Kidney capillary endothelial cell (primary cell): ENCODE measurements at places on chromosomes 11 and 22.
A peak's percentile ranks its signal among the peaks of the same experiment; 100 is the strongest.

- no peak for DNase-seq
Measured at GRCh38 chr11:25602959-25603358, 729.0 kb upstream of the ANO3 start.

DNA sequence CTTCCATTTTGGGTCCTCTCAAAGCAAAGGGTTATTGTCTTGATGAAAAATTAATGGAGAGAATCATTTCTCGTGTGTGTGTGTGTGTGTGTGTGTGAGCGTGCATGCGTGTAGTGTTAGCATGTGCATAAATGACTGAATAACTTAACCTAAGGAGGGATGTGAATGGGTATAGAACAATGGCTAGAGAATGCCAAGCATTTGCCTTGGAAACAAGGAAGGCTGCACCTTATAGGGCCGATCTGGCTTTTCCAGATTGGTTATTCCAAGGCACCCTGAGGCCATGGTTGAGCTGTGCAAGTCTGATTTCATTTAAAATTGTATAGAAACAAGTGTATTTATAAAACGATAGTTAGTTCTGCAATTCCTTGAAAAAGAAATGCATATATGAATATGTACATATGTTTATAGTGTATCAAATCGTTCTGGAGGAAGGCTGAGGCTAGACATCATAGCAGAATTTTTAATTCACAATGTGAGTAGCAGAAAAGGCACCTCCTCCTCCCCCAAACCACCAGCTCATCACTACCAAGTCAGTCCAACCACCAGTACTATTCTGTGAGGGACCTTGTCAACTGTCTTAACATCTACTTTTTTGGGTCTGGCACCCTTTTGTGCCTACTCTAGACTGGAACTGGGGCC, 322.7 kb upstream of the ISX start:
- no peak for DNase-seq

GRCh38 chr22:45314054-45314721, 4.5 kb downstream of the FAM118A start:
- DNase-seq: no peak

DNA sequence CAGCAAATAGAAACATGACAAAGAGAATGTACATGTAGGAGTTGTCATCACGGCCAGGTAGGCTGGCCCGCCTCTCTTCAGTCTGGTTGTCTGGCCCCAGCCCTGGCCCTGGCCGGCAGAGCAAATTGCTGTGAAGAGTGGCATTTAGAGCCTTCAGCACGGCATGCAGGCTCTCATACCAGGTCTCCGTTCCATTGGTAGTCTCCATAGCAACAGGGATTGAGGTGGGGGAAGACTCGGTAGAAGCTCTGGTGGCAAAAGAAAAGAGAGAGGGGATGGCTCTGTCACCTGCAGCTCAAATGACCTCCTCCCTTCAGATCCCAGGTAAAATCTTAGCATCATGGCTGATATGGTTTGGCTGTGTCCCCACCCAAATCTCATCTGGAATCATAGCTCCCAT, 10.0 kb downstream of the KCNE3 start:
- no peak for DNase-seq

DNA sequence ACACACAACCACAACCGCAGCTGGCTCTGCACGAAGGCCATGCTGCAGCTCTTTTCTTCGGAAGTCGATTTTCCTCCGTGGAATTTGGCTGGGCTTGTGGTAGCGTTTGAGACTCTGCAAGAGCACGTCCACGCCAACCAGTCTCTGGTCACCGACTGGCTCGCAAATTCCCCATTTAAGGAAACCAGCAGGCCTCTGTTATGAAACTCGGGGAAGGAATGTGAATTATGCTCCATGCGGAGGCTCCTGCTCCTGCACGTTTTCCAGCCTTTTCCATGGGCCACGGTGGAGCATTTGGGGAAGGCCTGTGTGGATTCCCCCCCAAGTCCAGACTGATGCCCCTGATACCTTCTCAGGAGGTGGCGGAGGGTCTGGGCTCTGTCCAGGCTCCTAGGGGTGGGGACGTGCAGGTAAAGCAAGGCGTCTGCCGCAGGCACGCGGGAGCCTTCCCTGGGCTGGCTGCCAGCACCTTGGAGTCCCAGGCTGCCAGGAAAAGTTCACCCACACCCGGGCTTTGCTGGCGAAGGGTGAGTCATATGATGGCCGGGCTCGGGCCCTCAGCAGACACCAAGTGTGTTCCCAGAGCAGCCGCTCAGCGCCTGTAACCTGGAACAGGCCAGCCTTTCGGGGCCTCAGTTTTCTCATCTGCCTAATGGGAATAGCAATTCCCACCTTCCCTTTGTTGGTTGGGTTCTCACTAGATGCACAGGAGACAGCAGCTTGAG, 41.9 kb downstream of the LRP5 start:
- no peak for DNase-seq

GRCh38 chr11:3091846-3092602, 34.8 kb upstream of the CARS1 start:
- DNase-seq: peak; percentile 46

DNA sequence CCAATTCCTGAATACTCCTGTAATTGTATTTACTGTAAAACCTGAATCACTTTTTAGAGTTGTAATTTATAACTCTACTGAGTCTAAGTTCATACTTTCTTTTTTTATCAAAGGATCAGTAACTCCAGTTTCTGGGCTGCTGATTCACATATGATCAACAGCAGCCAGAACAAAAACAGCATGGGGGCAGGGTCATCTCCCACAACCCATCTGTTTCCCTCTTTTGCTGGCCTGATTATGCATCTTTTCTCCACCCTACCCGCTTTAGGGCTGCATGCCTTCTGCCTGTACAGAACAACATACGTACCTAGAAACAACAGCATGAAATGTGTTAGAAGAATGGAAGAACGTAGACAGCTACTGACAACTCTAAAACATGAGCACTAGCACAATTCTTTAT, 76.0 kb downstream of the MRTFA start:
- no peak for DNase-seq

DNA sequence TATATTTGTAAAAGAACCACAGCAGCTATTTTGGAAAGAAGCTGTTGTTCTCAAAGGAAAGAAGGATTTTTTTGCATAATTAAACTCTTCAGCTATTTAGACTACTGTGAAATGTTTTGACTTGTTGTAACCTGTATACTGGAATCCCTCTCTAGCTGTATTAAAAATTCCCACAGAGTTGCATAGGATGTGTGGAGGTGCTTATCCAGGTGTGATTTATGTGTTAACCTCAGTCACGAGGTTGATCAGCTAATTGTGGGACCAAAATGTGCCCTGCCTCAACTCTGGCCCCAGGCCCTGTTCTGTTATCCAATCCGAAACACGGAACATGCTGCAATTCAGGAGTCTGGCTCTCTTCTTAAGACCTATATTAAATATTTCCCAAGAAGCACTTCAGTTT, 70.1 kb downstream of the LIF start:
- DNase-seq: no peak

DNA sequence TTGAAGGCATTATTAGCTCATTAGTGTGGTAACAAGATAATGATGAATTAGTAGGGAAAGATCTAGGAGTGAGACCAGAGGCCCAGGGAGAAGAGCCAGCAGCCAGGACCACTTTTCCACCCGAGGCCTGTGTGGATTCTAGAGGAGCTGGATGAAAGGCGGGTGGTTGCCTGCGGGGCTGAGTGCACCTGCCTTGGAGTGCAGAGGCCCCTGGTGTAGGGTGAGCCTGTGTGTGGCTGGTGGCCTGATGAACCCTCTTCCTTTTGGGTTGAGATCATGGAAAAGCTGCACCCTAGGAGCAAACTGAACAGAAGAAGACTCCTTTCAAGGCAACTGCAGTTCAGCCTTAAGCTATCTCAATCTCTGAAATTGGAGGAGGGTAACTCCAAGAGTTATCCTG, 5.9 kb upstream of the TP53AIP1 start:
- no peak for DNase-seq

- DNase-seq: no peak
Measured at GRCh38 chr22:30946354-30946753, 22.2 kb downstream of the MORC2 start.

DNA sequence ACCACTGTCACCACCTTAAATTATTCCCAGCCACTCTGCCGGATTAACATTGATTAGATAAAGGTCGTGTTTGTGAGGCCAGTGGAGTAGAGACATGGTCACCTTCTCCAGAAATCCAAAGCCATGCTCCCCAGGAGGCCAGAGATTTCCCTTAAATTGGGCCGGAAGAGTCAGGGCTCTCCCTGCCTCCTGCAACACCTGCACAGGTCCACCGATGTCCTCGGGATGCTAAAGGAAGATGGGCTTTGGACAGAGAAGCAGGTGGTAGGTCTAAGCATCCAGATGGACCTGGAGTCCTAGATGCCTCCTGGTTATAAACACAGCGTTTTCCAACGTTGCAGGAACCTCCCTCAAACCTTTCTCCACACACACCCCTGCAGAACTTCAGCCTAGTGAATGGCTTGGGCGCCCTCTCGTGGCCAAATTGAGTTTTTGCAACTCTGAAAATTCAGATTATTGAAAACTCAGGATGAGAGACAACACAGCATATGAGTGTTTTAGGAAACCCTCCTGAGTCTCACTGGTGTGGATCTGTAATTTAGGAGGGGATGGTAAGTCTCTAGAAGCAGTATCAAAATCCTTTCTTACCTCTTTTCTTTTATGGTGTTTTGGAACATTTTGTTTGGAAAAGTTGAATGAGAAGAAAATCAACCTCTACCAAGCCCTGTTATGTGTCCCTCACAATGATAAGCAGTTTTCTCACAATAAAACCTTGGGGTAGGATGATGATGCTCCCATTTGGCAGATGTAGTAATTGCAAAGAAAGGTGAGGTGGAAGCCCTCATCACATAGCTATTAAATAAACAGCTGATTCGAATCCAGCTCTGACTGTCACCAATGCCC, 109.6 kb downstream of the RRAS2 start:
- DNase-seq: peak; percentile 68

- no peak for DNase-seq
Measured at GRCh38 chr11:130866831-130867230, 49.4 kb downstream of the SNX19 start.

- DNase-seq: no peak
Measured at GRCh38 chr22:29369460-29369859, 18.9 kb downstream of the AP1B1 start.

GRCh38 chr11:12288212-12288930, 89.0 kb upstream of the PARVA start:
- peak; percentile 83 for DNase-seq

DNA sequence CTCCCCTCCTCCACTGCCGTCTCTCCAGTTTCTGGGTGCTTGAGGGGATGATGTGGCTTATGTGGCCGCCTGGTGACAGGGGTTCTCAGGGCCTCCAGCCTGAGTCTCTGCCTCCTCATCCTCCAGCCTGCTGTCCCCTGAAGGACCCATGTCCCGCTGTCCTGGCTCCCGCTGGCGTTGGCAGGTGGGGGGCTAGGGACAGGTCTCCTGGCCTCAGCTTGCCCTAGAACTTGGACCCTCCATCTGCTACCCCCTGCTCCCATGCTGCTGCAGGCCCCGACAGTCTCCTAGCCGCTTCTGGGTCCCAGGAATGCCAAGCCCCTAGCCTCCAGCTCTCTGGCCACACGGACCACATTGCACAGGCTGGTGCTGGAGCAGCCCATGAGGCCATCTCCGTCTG, 13.9 kb upstream of the CELSR1 start:
- no peak for DNase-seq

GRCh38 chr11:108241330-108242037, 18.6 kb downstream of the ATM start:
- DNase-seq: no peak

- no peak for DNase-seq
Measured at GRCh38 chr11:125170510-125171031, 6.0 kb downstream of the PKNOX2 start.

- DNase-seq: no peak
Measured at GRCh38 chr11:65380460-65381119, 1.9 kb downstream of the SLC25A45 start.

GRCh38 chr11:1548221-1549070, 23.6 kb downstream of the DUSP8 start:
- DNase-seq: no peak

GRCh38 chr11:84316866-84317555, 1030.8 kb upstream of the CCDC90B start:
- DNase-seq: no peak

DNA sequence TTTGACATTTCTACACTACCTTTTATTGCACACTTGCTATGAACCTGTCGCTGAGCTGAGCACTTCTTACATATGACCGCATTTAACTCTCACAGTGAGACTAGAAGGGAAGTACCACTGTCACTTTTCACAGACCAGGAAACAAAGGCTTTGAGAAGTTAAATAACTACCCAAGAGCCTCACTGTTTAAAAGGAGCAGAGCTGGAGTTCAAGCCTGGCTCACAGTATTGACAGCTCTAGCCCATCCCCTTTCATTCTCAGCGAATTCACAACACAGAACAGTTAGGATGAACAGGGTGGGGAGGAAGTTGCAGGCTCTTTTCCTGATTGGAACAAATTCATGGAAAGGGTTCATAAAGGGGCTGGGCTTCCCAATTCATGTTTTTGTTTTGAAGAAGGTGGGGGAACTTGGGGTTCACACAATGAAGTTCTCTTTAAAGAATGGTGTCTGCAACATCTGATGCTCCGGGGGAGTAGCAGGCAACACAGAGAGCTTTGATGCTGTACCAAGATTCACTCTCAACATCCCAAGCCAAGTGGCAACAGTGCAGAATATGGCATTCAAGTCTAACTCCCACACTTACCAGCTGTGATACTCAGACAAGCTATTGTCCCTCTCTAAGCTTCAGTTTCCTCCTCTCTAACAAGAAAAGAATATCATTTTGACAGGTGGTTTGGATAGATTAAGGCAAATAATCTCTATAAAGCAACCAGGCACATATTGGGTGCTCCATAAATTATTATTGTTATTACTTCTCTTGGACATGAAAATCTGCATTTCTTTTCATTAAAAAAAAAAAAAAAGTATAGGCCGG, 17.2 kb downstream of the SCGB1A1 start:
- no peak for DNase-seq

DNA sequence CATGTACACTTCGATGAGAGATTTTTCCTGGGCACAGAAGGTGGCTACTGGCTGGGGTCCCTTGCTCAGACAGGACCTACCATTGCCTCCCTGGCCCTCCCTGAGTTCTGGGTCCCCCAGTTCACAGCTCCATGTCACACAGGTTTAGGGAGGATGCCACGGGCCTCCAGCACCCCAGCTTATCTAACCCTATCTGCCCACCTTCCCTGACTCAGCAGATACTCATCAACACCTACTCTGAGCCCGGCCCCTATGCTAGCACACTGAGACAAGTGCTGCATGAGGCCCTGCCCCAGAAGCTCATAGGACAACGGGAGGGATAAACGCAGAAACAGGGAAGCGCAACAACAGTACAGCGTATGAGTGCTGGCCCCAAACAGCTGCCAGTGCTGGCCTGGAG, 9.6 kb downstream of the NAGA start:
- no peak for DNase-seq

GRCh38 chr22:46739094-46739870, 1.2 kb upstream of the CERK start:
- DNase-seq: no peak

DNA sequence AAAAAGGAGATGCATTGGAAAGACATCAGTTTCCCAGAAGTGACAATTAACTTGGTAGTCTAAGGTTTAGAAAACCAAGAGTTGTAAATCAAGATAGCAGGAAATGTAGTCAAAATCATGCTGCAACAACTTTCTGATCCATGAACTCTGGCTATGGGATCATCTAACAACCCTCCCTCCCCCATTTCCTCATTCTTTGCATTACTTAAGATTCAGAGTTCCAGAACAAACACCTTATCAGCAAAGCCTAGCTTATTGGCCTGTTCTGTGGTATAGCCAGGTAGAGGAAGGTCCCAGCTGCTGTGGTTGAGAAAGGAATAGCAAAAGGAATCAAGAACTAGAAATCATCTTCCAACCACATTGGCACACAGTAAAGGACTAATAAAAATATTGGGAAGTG, 651.1 kb downstream of the METTL15 start:
- no peak for DNase-seq
